Fibroblast of villous mesenchyme (primary cell): ENCODE measurements at places on chromosomes 5 and 9. TPM values are rescaled to one million over a fixed set of nuclear protein-coding genes. Genes with fewer than 3 reads are reported as not detected.
A peak's percentile ranks its signal among the peaks of the same experiment; 100 is the strongest.

Gene AP3B1
- total RNA-seq = 78.6 and 113 TPM in 2 replicates

DNA sequence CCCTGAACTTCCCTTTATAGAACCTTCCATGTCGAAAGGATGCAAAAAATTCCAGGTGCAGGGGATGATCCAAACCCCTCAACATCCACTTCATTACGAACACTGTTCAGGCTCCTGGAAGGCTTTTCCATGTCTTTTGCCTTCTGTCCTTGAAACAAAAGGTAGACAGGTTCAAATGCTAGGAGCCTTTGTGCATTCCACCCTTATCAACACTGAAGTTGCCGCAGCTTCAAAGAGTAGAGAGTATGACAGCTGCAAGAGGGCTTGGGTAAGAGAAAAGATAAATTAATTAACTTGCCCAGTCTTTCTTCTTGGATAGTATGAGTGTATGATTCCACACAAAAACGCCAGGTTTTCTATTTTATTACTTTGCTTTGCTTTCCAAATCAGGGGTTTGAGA, 269.1 kb upstream of the MSX2 start:
- no peak for DNase-seq

Gene STPG3
- total RNA-seq = not detected in 2 replicates

- no peak for DNase-seq
These were observed 576.5 kb downstream of the CSNK1G3 start for GRCh38 chr5:124088289-124089032.

- DNase-seq = peak; percentile 6
These were observed 40.6 kb downstream of the ZNF883 start for GRCh38 chr9:112971415-112971814.

DNA sequence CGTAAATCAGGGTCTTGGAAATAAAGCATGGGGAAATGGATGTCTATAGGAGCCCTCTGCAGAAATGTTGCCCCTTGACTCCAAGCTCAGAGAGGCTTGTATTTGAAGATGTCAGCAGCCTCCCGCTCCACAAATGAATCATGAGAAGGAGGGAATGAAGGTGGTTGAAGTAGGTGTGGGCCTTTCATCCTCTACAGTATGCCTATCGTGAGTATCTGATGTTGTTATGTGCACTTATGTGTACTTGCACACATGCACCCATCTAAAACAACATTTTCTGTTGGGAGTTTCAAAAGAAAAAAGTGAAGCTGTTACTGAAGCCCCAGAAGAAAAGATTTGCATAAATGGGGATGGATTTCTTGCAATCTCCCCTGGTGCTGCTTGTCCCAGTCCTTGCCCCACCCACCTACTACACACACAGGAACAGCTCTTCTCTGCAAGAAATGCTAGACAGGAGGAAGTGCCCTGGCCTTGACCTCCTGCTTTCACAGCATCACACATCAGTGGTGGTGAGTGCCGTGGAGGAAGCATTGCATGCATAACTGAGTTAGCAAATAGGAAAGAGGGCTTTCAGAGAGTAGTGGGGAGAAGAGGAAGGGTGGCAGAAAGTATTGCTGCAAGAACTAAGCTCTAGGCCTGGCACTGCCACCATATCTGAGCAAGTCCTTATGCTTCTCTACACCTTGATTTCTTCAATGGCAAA, 156.1 kb downstream of the SNX18 start:
- peak; percentile 43 for DNase-seq

GRCh38 chr9:137648396-137648795, 29.6 kb downstream of the EHMT1 start:
- DNase-seq = no peak

Gene TEX48
- not detected in 2 replicates for total RNA-seq

Gene C7
- total RNA-seq = under 0.01 TPM in 1 of 2 replicates, not detected in the other

Gene ZNF782
- total RNA-seq = 4.5 and 5.6 TPM in 2 replicates

DNA sequence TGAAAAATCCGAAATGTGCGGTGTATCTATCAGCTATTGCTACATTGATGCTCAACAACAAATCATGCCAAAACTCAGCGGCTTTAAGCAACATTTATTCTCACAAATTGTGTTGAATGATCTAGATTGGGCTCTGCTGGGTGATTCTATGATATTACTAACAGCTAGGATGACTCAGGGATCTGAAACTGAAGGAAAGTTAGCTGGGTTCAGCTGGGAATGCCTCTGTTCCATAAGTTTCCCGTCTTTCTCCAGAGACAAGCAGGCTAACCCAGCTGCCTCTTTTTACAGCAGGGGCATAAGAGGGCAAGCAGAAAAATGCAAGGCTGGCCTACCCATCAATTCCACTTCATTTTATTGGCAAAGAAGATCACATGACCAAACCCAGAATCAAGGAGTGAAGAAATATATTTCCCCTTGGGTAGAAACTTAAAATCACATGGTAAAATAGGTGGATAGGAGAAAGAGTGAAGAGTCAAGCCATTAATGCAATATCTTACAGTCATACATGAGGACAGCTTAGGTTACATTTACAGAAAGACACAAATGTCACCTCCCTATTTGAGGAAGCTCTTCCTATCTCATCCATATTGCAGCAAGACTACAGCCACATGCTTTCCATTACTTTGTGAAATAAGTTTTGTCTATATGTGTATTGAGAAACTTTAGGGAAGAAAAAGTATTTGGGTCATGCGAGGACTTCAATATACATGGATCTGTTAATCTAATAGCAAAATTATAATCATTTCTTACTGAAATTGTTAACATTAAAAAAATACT, 30.8 kb downstream of the IL7R start:
- peak; percentile 41 for DNase-seq

- peak; percentile 77 for DNase-seq
These were observed 204.7 kb downstream of the ARRDC3 start for GRCh38 chr5:91178461-91178860.

GRCh38 chr5:137264573-137264972, 234.6 kb downstream of the SPOCK1 start:
- peak; percentile 35 for DNase-seq

GRCh38 chr9:34097865-34098264, 28.6 kb downstream of the DCAF12 start:
- no peak for DNase-seq

DNA sequence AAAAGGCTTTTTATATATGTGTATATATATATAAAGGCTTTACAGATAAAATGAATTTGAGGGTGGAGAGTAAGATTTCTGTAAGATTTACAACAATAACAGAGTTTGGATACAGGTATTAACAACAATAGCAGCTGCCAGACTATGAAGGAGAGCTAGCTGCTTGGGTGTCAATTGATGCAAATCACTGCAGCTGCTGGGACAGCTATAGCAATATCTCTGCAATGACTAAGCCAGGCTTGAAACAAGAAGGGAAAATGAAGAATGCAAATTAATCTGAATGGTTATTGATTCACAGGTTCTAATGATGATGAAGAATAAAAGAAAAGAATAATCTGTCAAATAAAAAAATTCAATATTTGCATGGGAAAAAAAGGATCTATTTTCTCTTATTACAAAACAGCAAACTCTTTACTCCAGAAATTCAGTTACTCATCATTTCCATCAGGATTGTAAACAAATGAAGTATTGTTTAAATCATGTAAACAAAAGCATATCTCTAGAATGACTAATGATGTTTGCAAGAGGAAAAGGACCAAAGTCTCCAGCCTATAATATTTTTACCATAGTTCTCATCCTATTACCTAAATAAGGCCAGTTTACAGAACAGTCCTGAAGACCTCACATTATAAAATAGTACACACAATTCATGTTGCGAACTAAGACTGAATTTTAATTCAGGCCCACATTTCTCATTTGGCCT, 219.0 kb downstream of the HTR1A start:
- peak; percentile 25 for DNase-seq

DNA sequence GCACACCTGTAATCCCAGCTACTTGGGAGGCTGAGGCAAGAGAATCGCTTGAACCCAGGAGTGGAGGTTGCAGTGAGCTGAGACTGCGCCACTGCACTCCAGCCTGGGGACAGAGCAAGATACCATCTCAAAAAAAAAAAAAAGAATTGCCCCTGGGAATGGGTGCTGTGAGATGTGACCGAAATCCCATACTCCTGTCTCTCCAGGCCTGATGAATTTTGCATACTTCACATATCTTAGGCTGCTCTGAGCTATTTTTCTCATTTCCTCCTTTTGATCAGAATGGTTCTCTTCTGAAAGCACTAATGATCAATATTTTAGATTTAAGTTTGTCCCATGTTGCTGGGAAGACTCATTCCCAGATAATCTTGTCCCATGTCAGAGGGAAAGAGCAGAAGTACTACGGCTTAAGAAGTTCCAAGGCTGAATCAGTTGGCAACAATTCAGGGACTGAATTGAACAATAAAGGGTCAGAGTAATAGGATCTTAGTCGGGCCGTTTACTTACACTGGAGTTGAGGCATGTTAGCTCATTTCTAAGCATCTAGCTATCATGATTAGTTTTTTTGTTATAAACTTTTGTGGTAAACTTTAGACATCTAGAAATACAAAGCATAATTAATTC, 44.2 kb upstream of the TENT2 start:
- DNase-seq = no peak
